ENCODE measurements at places on chromosomes 3 and 15. TPM values are rescaled to one million over a fixed set of nuclear protein-coding genes. Genes with fewer than 3 reads are reported as not detected.

DNA sequence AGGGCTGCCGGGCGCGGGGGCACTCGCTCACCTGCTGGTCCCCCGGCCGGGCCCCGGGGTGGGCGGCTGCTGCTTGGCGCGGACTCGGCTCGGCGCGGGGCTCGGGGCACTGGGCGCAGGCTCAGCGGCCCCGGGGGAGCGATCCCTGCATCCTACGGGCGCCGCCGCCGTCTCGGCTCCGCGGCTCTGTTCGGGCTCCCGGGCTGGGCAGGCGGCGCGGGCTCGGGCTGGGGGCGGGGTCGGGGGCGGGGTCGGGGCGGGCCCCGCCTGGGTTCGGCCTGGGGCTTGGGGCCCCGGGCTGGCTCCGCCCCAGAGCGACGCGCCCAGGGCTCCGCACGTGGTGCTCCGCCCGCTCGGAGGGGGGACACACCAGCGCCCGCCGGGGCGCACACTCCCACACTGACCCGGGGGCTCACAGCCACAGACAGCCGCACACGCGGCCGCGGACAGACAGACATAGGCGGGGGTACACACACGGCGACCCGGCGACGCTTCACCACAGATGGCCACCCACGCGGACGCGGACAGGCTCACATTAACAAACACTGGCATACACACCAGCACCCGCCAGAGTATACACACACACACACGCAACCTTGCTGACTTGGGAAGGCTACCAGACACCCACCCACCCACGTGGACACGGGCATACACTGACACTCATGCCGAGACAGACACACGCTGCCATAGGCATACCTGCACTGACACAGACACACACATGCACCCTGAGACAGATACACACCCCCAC lies at the start of gene SCN5A:
Gene SCN5A (minus strand): TSS at position 188 of the 748 bp plus-strand sequence. CDS start 16,380 bp downstream, outside the sequence.
- peak within 1 kb of the TSS; percentile 84 for H3K4me3 ChIP-seq
- peaks cover 4% of the 10 kb centered on the region for H3K4me1 ChIP-seq
- H3K27me3 ChIP-seq, result peaks cover 15% of the 10 kb centered on the region

DNA sequence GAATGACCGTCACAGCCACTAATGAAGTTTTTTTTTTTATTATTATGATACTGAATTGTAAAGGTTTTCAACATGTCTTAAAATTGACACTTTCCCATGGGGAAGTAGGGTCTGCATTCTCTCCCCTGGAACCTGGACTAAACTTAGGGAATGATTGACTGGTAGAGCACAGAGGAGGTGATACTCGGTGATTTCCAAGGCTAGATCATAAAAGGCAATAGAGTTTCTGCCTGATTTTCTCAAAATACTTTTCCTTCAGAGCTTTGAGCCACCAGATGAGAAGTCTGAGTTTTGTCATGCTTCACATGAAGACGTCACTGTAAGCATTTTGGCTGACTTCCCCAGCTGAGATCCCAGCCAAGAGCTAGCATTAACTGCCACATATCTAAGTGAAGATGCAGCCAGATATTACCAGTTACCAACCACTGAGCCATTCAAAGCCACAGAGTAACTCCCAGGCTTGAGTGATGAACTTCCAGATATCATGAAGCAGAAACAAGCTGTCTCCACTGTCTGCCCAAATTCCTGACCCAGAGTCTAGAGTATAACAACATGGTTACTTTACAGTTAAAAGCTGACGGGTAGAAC lies 105.8 kb downstream of the LSAMP start:
- 0 out of 2 replicates have a peak overlapping the region, but pooled peaks have one; percentile 2 for H3K27ac ChIP-seq
- no peak for DNase-seq
- no peak overlapping the region for H3K4me3 ChIP-seq
- H3K4me1 ChIP-seq, result peaks cover 40% of the 10 kb centered on the region

ZDHHC23 gene
- 17.9 TPM for total RNA-seq

- peaks cover 23% of the 10 kb centered on the region for H3K4me1 ChIP-seq
- no peaks in the 10 kb centered on the region for H3K36me3 ChIP-seq
- no peak overlapping the region for H3K27ac ChIP-seq
- DNase-seq, result no peak
Observed at GRCh38 chr3:114446600-114446999, 152.8 kb downstream of the TIGIT start.

DNA sequence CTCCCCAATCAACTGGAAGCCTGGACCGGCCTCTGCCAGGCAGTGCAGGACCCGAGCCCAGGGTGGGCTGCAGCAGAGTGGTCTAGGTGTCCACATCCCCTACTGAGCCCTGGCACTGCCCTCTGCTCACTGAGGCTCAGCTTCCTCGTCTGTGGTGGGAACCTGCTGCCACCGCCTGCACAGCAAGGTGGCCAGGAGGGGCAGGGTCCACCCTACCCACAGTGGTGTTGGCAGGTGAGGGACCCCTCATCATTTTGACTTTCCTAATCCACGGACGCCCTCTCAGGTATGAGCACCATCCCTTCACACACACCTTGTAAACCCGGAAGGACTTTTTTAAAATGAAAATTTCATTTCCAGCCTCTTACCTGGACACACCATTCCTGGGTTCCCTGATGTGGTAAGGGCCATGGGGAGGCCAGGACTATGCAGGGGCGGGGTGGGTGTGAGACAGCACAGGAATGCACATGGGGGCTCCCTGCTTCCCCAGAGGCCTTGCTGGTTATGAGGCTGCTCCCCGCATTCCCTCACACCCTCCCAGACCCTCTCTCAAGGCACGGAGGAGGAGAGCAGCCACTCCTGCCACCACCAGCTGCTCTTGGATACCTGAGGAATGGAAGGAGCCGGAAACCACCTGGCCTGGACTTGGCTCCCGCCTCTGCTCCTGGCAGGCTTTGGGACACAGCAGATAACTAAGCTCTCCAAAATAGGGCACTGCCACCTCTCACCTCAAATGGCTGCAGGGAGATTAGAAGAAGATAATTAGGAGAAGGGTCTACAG lies 185.9 kb upstream of the TPM1 start:
- peaks cover 22% of the 10 kb centered on the region for H3K4me1 ChIP-seq
- peaks cover 3% of the 10 kb centered on the region for H3K36me3 ChIP-seq
- DNase-seq, result no peak
- H3K4me3 ChIP-seq, result no peak overlapping the region
- no peaks in the 10 kb centered on the region for H3K27me3 ChIP-seq

- H3K27me3 ChIP-seq, result no peaks in the 10 kb centered on the region
- H3K36me3 ChIP-seq, result no peaks in the 10 kb centered on the region
- H3K4me3 ChIP-seq, result no peak overlapping the region
- no peak overlapping the region for H3K27ac ChIP-seq
Observed at GRCh38 chr15:42284551-42284950, 11.3 kb upstream of the TMEM87A start.

RTP1 gene
- 5.6 TPM for total RNA-seq

DNA sequence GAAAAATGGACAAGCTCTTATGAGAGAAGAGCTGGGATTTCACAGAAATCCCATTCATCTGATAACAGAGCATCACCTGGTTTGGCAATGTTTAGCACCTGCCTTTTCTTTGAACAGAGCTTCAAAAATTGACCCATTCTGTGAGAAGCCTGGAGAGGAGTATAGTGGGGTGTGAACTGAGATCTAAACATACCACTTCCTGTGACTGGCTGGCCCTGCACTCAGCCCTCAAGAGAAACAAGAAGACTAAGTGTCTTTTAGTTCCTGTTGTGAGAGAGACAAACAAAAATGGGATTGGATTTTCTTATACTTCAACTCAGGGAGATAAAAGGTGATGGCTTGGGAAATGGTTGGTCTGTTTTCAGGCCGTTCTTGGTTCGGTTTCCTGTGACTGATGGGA lies 1060.2 kb downstream of the ROBO1 start:
- no peak overlapping the region for H3K4me3 ChIP-seq
- DNase-seq, result no peak
- H3K27ac ChIP-seq, result peak overlapping the region; percentile 43
- peaks cover 4% of the 10 kb centered on the region for H3K4me1 ChIP-seq

GOLGA8G gene
- total RNA-seq, result not detected

- H3K27ac ChIP-seq, result no peak overlapping the region
- no peak for DNase-seq
- no peaks in the 10 kb centered on the region for H3K27me3 ChIP-seq
Observed at GRCh38 chr15:50751394-50751793, 14.1 kb downstream of the SPPL2A start.

NLGN1 gene
- total RNA-seq, result 15.7 TPM

DNA sequence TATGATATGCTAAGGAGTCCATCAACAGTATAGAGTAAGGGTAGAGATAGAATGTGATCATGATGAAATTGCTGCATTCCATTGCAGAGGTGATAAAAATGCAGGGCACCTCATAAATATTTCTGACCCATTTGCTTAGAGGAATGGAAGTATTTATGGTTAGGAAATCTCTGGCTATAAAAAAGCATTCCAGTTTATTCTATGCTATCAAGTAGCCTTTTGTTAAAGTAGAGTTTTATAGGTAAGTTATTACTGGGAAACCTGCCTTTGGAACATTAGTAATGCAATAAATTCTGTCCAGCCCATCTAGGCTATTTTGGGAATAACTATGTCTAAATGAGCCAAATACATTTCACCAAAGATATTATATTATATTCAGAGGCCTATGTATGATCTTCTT lies 19.8 kb upstream of the STRIT1 start:
- H3K4me1 ChIP-seq, result peaks cover 9% of the 10 kb centered on the region
- H3K36me3 ChIP-seq, result no peaks in the 10 kb centered on the region
- H3K27me3 ChIP-seq, result no peaks in the 10 kb centered on the region
- no peak overlapping the region for H3K4me3 ChIP-seq

DNA sequence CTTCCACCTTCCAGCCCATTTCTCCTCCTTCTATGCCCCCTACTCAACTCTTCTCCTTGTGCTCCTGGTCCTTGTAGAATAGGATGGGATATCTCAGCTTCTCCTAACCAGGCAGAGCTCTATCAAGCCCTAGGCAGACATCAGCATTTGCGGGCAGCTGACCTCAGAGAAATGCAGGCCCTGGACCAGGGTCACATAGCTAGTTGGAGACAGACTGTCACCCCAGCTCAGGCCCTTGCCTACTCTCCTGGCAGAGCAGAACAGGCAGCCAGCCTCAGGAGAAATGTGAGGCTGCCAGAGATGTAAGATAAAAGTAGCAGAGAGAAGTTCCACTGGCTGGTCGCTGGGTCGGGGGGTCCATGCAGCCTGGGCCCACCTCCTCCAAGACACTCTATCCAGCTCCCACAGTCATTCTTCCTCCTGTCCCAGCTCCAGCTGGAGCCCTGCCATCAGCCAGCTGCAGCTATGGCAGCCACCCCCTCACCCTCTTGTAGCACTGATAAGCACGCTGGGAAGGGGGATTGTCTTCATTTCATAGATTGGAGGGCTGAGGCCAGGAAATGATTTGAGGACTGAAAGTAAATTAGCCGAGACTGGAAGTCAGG lies 4.0 kb downstream of the CYP8B1 start:
- no peaks in the 10 kb centered on the region for H3K4me1 ChIP-seq
- peaks cover 4% of the 10 kb centered on the region for H3K27me3 ChIP-seq
- H3K27ac ChIP-seq, result no peak overlapping the region
- no peak for DNase-seq
- H3K4me3 ChIP-seq, result no peak overlapping the region

GRCh38 chr15:80815106-80815505 lies 35.9 kb downstream of the CEMIP start:
- H3K4me3 ChIP-seq, result no peak overlapping the region
- no peak overlapping the region for H3K27ac ChIP-seq
- H3K27me3 ChIP-seq, result no peaks in the 10 kb centered on the region
- no peaks in the 10 kb centered on the region for H3K36me3 ChIP-seq
- DNase-seq, result no peak

DNA sequence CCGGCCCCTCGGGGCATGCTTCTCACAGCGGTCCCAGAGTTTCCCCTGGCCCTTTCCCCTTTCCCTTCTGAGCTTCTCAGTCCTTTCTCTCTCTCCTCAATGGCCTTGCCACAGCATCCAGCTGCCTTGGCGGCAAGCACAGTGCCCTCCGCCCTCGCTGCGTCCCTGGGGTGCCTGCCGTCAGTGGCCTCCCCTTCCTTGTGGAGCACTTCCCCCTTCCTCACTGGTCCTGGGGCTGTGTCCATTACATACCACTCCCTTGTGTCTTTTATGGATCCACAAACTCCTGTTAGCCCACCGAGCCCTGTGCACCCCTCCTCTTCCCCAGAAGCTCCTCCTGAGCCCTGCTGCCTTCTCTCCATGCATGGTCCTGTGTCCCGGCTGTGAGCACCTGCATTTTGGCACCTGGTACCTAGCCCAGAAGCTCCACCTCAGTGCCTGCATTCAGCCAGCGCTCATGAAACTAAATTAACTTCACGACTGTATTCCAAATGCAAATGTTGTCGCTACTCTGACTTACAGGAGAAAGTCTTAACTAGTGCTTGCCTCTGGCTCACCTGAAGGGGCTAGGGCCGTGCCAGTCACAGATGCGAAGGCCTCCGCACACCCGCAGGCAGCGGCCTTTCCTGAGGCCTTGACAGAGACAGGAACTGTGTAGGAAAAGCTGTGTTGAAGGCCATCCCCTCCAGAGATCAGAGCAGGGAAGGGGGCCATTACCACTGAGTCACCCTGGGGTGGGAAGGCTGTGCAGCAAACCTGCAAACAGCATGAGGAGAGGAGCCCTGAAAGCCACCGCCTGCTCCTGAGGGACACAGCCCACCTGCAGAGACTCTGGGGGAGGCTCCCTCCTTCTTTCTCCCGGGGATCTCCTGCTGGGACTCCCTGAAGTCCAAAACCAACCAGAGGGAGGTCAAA lies 19.1 kb upstream of the KLF13 start:
- peak overlapping the region; percentile 99 for H3K27ac ChIP-seq
- H3K4me3 ChIP-seq, result peak overlapping the region; percentile 64
- no peak for DNase-seq
- H3K27me3 ChIP-seq, result peaks cover 5% of the 10 kb centered on the region
- H3K4me1 ChIP-seq, result peaks cover 67% of the 10 kb centered on the region
- H3K36me3 ChIP-seq, result no peaks in the 10 kb centered on the region

DNA sequence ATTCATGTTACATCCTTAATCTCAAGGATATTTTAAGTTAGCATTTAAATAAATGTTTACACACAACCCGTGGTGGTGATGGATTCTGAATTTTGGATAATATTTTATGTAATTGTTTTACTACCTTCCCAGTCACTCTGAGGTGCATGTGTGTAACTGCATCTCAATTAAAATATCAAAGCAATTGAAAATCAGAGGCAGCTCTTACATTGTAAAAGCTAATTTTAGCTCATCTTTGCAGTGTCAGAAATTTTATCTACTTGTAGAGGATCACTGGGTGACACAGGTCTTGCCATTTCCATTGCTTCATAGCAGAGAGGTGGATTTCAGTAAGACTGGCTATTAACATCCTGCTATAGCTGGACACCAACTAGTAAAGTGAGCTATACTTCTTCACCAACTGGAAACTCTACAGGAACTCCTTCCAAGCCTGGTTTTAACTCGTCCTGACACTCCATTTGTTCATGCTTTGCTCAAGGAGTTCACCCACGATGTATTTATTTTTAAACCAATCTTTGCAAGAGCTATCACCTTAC lies 19.6 kb upstream of the MITF start:
- no peak overlapping the region for H3K27ac ChIP-seq
- no peak overlapping the region for H3K4me3 ChIP-seq
- peaks cover 43% of the 10 kb centered on the region for H3K27me3 ChIP-seq
- DNase-seq, result no peak

GRCh38 chr3:158918008-158918407 lies 116.2 kb downstream of the MFSD1 start:
- no peaks in the 10 kb centered on the region for H3K36me3 ChIP-seq
- H3K27me3 ChIP-seq, result no peaks in the 10 kb centered on the region
- DNase-seq, result peak; percentile 72
- 0 out of 2 replicates have a peak, but pooled peaks cover 3% of the 10 kb centered on the region for H3K4me1 ChIP-seq
- no peak overlapping the region for H3K4me3 ChIP-seq

All from WTC11 (cell line).